ENCODE measurements at places on chromosomes 11 and 22.

- no peak for DNase-seq
Measured at GRCh38 chr22:24486501-24486921, 8.6 kb upstream of the UPB1 start.

DNA sequence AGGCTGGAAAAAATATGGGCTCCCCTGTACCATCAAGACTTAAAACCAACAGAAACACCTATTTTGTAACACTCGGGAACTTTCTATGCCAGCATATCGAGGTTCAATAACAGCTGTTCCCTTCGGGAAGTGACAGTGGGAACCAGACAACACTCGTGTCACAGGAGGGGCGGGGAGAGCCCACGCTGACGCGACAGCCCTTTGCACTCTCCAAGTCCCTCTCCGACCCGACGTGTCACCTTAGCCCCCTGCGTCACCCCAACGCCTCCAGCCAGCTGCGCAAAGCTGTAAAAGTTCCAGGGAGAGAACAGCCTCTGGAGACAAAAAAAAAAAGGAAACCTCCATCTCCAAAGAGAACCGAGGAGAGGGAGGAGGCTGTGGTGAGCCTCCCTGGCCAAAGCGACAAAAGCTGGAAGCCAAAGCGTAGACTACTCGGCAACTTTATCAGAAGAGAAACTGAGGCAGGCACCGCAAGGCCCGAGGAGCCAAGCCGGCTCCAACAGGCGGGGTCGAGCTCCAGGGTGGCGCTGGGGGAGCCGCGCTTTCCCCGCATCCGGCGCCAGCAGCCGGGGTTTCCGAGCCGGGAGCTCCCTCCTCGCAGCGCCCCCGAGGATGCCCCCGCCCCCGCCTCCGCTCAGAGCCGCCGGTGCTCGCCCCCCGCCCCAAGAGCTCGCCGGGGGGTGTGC is 751 bp downstream of the ARFGAP3 start:
- DNase-seq: peak; percentile 18

GRCh38 chr22:47245786-47246185 is 483.3 kb downstream of the TBC1D22A start:
- no peak for DNase-seq

GRCh38 chr11:76038608-76039007 is 167.7 kb downstream of the WNT11 start:
- DNase-seq: no peak

DNA sequence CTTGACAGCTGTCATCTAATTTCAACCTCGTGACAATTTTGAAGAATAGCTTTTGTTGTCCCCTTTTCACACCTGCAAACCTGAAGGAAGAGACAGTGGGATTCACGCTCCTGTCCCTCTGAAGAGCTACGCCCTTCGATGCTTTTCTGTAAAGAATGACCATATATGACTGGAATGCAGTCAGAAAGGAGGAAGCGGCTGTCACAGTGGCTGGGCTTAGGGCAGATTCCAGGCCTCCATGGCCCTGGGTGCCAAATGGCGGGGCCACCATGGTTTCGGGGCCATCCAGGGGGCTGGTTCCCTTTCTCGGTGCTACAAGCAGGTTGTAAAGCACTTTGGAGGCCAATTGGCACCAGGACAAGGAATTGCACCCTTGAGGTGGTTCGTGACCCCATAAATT is 22.2 kb upstream of the FGF19 start:
- no peak for DNase-seq

DNA sequence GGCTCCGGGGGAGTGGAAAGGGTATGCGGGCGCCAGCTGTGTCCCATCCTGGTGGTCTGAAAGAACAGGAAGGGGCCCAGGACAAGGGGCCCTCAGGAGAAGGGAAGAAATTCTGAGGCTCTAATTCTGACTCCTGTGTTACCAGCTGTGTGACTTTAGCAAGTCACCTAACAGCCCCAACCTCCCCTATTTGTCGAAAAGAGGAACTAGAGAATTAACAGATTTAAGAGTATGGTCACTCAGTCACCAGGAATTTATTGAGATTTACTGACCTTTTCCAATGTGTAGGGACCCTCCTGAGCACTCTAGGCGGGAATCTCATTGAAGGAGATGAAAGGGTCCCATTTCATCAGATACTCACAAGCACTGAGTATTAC is 14.6 kb downstream of the RPS6KA4 start:
- DNase-seq: no peak

DNA sequence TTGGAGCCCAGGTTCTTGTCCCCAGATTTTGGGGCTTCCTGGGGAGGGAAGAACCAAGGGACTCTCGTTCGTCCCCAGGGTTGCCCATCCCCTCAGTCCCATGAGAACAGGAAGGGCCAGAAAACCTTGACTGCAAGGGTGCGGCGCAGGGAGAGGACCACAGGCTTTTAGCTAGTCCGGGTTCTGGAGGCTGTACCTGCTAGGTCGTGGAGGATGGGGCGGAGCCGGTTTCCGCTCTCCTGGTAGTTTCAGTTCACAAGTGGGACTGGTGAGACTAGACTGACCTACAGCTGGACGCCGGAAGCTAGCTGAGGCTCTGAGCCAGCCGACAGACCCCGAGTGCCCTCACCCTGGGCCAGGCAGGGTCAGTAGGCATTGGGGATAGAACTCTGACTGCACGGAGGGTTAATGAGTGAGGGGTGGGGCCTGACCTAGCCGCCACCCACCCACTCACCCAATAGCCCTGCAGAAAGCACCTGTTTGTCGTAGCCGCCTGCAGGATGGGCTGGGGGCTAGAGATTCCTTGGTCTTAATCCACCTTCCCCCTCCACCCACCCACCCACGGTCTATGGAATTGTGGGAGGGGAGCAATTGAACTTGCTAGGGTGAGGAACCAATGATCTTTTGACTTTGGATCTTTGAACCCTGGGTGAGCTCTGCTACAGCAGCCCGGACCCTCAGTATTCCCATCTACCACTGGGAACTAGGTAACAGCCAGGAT is 1.5 kb downstream of the MAFF start:
- DNase-seq: no peak

- peak; percentile 31 for DNase-seq
Measured at GRCh38 chr11:86067009-86067850, 1.7 kb downstream of the PICALM start.

Data from left renal pelvis (tissue), 4 donors.